ENCODE measurements at places on chromosomes 4 and X.

DNA sequence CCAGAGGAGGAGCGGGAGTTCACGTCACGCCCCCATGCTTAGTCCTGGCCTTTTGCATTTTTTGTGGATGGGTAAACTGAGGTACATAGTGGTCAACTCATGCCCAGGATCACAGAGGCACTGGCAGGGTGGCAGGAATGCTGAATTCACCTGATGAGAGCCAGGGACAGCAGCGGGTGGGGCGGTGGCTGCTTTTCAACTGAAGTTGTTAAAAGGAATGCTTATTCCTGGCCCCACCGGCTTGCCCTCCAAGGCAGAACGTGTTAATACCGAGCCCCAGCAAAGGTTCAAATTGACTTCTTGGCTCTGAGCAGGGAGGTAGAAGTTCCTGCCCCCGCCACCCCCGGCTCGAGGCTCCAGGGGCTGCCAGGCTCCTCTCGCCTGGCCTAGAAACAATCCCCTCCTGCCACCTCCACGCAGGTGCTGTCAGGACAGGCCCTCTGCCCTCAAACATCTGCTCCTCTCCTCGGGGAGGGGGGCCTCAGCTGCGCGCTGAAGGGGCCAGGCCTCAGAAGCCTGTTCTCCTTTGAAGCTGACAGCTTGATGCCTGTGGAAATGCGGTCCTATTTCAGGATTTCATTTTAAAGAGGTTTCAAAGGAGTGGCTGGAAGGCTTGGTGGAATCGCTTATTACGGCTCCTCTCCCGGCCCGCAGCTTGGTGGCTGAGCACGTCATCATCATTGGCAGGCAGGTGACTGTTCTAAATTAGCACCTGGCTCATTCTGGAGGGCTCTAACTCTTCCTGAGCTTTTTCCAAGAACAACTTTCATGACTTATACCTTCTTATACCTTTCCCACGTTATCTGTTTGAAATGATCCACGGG is 93.0 kb downstream of the PHKA2 start:
- DNase-seq, result no peak

DNA sequence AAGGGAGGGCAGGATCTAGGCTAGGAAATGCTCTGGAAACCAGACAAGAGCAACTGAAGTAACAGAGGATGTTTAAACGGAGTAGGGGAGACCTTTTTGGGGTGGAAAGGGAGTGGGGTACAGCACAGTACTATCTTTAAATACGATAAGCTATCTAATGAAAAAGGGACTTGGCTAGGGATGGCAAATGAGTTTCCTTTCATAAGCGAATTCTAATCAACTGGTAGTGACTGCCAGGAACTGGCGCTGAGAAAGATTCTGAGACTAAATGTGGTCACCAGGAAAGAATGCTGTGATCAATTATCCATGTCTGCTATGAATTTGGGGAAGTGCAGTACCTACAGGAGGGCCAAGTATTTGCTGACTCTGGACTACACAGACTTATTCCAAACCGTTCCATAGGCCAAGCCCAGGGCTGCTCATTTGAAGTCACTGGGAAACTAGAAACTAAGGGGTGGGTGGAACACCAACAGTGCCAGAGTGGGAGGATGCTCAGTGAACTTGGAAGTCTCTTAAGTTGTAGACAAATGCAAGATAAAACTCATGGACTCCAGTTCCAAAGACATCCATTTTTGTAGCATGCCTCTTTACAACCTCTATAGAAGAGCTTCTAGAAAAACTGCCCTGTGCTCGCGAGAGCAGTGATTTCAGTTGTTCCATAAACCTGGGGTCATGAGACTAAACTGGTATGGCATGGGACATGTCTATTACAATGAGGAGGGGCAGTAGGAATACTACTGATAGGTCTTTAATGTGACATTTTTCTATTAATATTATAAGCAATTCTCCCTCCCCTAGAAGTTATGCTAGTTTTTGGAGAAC is 2.0 kb downstream of the TRAPPC2 start:
- DNase-seq, result no peak

DNA sequence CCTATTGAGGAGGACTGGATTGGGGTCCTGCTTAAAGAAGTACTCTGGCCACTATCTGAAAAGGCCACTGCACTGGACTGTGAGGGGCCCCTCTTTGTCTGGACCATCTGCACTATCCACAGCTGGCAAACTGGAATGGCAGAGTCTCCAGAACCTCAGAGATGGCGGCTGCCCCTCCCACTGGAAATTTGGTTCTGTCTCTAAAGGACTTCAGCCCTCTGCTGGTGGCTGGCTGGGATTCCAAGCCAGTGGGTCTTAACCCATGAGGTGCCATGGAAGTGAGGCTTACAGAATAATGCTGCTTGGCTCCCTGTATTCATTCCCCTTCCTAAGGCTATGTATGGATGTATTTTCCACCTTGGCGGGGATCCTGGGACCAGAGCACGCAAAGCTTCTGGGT is 41.6 kb upstream of the CYLC1 start:
- no peak for DNase-seq

- no peak for DNase-seq
These were observed 59.7 kb downstream of the PCDH10 start for GRCh38 chr4:133208694-133209285.

GRCh38 chrX:119229253-119229615 is 6.9 kb upstream of the PGRMC1 start:
- no peak for DNase-seq

- DNase-seq, result no peak
These were observed 336.4 kb upstream of the RASGEF1B start for GRCh38 chr4:81808011-81808672.

- no peak for DNase-seq
These were observed 499.3 kb downstream of the EPHA5 start for GRCh38 chr4:65170768-65171514.

DNA sequence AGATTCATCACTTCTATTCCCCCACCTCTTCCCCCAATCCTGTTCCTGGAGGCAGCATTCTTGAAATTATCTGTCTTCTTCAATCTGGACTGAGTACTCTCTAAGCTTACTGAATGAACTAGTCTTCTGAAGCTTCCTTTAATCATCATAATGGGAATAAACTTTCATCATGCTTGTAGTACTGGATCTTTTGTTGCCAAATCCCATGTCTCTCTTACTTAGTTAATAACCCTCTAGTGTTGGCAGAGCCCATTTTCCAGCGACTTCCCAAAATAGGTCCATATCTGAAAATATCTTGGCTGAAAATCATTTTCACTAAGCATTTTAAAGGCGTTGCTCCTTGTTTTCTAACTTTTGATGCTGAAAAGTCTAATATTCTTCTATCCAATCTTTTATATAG is 39.6 kb downstream of the RPS6KA3 start:
- no peak for DNase-seq

- no peak for DNase-seq
These were observed 697.3 kb downstream of the CCSER1 start for GRCh38 chr4:90824266-90825150.

GRCh38 chrX:698206-698605 is 67.6 kb downstream of the SHOX start:
- DNase-seq, result no peak

DNA sequence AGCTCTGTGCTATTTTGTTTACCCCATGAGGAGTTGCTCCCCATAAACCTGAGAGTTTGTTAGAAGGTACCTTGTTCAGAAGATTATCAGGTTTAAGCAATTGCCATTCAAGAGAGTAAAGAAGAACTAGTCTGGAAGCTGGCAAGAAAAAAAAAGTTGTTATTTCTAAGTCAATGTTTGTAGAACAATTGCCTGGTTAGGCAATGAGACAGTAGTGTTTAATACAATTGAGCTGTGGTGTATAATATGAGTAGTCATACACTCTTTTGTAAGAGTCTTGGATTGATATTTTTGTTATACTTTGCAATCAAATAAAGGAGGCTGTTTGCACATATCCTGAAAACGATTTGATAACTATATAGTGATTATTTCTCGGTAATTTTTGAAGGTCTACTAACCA is 44.7 kb downstream of the GALNT7 start:
- no peak for DNase-seq

GRCh38 chrX:10158279-10159144 is 1.7 kb downstream of the CLCN4 start:
- no peak for DNase-seq

GRCh38 chrX:67288156-67288555 is 255.7 kb upstream of the AR start:
- no peak for DNase-seq

- DNase-seq, result no peak
These were observed 88.7 kb upstream of the PGRMC2 start for GRCh38 chr4:128376303-128376702.

- peak; percentile 5 for DNase-seq
These were observed 568 bp downstream of the FHDC1 start for GRCh38 chr4:152936446-152937335.

DNA sequence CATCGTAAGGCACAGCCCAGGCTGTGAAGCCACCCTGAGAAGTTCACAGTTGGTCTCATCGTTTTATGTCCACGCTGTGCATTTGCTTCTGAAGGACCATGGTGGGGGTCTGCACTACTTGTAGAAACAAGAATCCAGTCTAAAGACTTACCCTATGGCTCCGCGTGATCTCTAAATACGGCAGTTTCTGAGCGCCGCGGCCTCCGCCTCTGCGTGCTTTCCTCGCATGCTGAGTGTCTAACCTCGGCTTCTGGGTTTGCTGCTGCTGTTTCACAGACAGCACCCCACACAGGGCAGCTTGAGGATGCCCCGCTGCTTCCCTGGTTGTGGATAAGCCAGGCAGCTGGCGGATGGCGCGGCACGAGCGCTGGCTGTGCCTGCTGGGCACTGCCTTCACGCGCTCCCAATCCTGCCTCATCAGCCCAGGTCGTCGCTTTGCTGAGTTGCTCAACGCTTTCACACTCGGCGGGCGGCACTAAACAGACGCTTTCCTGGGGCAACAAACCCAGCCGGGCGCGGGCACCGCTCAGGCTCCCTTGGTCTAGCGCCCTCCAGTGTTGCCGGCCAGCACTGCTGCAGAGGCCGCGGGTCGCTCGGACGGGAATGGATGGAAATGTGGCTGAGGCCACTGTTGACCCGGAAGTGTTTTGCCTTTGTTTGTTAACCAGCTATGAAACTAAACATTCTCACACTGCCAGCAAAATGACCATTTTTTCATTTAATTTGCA is 39.2 kb downstream of the FGFRL1 start:
- no peak for DNase-seq

GRCh38 chrX:10923466-10923865 is 187.7 kb upstream of the HCCS start:
- no peak for DNase-seq

DNA sequence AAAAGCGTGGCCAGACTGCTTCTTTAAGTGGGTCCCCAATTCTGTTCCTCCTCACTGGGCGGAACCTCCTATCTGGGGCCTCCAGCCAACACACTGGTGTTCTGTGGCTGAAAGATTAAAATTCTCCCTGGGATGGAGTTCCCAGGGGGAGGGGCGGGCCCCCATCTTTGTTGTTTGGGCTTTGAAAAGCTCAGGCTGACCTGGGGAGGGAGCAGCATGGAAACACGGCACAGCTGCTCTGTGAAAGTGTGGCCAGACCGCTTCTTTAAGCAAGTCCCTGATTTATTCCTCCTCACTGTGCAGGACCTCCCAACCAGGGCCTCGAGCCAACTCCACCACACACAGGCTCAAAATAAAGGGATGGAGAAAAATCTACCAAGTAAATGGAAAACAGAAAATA is 219.5 kb downstream of the TMEM47 start:
- no peak for DNase-seq

DNA sequence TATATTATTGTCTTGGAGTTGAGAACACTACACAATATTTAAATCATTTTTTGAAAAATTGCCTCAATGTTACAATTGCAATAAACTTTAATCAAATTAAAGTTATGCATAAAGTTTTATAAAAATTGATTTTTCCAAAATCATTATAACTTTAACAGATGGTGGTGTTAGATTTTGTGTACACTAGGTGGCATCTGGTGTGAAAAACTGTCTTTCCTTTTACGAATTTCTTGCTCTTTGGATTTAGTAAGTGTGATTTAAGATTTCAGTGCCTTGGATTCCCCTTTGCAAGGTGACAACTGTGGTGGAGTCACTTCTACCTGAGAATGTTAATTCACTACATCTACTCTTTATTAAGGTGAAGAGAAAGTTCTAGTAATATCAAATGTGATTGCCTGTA is 91.6 kb downstream of the AREG start:
- DNase-seq, result no peak

DNA sequence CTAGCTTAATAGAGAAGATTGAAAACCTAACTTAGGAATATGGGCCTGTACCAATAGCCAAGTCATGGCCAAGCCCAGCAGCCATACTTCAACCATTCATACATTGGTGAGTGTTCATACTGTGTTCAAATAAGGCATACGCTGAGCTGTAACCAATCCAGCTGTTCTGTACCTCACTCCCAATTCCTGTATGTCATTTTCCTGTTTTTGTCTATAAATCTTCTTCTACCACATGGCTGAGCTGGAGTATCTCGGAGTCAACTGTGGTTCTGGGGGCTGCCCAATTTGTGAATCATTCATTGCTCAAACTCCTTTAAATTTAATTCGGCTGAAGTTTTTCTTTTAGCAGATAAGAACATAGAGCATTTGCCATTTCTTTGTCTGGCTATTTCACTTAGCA is 195.3 kb upstream of the ANKRD50 start:
- no peak for DNase-seq

GRCh38 chrX:134711135-134711921 is 53.1 kb upstream of the PLAC1 start:
- DNase-seq, result no peak

GRCh38 chr4:94714365-94715160 is 43.2 kb upstream of the BMPR1B start:
- no peak for DNase-seq

DNA sequence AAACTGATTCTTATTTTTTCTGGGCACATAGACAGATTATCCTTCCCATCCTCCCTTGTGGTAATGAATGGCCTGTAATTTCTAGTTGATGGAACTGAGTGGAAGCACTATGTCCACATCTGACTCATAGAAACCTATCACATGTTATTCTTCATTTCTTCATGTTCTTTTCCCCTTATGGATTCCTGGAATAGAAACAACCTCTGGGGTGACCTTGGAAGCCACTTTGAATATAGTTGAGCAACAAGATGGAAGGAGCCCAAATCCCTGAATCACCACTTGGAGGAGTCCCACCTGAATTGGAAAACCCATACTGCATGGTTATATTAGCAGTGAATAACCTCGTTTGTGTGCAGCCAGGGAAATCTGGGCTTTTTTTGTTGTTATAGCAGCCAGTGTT is 137.8 kb downstream of the MID1IP1 start:
- DNase-seq, result no peak

DNA sequence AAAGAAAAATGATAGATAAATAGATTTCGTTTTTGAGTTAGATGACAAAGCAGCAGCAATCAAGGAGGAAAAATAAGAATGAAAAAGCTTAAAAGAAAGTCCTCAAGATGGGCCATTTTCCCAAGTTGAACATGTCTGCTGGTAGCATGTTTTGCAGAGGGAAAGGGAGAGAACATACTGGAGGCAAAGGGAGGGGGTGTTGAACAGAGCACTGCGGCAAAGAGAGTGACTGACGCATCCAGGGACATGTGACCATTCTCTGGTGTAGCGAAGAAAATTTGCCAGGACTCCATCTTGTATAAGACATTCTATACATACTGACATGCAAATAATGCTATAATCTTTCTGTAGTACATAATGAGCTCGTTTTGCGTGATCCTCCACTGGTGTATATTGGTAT is 1.2 kb downstream of the LINC00632 start:
- no peak for DNase-seq

GRCh38 chrX:8090482-8090881 is 80.6 kb downstream of the VCX2 start:
- no peak for DNase-seq

Data from stimulated activated CD4-positive, alpha-beta T cell treated with anti-CD3 and anti-CD28 coated beads, Interleukin-1b, Interleukin-23, amount 100 ng/mL, for 24 hours (primary cell).